ENCODE measurements at places on chromosomes 7 and 10.

GRCh38 chr10:37576154-37576553 lies 281.3 kb downstream of the ZNF248 start:
- no peak for DNase-seq

GRCh38 chr7:44767134-44767911 lies 18.7 kb downstream of the ZMIZ2 start:
- DNase-seq, result no peak

DNA sequence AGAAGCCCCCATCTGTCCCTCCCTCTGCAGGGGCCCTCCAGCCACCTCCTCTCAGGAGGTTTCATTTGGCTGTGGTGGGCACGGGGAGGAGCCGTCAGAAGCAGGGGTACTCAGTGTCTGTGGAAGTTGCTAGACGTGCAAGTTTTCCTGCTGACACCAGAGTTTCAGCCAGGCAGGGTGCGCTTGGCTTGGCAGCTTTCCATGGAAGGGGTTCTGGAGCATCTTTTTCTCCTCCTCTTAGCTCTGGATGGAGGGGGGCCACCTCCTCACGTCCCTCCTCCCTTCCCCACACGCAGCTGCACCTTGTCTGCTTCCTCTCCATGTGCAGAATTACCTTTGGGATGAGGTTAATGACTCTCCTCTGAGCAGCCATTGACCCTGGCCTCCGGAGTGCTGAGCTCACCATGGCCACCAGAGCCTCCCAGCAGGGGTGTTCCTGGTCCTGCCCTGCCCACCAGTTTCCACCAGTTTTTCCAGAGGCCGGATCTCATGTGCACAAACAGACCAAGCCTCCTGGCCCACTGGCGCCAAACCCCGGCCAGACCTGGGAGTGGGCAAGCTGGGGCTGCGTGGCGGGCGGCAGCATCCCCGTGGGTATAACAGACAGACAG lies 579.8 kb upstream of the FOXK1 start:
- no peak for DNase-seq

GRCh38 chr7:104978460-104978859 lies 35.5 kb upstream of the KMT2E start:
- no peak for DNase-seq
